ENCODE measurements at places on chromosomes 7 and 10. TPM values are rescaled to one million over a fixed set of nuclear protein-coding genes. Genes with fewer than 3 reads are reported as not detected.

FAM221A gene
- 16.6 TPM for total RNA-seq

EN2 gene
- not detected for total RNA-seq

GRCh38 chr7:131897790-131898165 lies 341.4 kb upstream of the PODXL start:
- DNase-seq: no peak

DNA sequence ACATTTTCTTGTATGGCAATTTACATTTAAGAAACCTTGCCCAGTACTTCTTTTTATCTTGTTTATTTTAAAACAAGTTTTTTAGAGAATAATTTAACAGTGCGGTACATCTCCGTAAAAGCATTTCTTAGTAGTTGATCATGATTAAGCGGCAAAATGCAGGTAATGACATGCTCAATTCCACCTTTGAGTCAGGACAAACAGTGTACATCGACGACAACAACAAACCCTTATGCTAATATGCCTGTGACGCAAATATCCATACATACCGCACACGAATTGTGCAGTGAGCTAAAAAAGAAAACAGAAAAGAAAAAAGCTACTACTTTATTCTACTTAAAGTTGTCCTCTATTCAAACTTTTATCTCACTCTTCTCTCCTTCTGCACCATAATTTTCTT lies 1.9 kb downstream of the MAGI2 start:
- no peak for DNase-seq

DNA sequence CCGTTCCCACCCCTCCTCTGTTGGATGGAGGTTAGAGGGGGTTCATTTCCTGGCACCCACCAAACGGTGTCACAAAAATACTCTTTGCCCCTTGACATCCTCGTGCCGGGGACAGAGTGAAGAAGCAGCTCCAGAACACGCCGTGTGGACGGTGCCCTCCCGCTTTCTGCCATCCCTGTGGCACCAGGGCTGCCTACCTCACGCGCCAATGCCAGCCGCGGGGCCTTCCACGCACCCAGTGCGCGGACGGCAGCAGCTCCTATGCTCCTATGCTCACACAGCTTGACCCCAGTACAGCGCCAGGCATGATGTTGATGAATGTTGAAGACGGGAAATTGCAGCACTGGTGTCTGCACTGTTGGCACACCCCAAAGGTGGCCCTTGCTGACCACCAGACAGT lies 507.2 kb upstream of the FOXK1 start:
- no peak for DNase-seq

DNA sequence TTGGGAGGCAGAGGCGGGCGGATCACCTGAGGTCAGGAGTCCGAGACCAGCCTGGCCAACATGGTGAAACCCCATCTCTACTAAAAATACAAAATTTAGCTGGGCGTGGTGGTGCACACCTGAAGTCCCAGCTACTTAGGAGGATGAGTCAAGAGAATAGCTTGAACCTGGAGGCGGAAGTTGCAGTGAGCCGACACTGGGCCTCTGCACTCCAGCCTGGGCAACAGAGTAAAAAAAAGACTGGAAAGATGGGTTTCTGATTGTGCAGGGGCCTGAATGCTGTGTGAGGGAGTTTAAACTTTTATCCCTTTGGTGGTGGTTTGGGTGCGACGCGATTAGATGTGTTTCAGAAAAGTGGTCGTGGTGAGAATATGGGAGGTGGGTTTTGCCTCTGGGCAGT lies 1.8 kb downstream of the CHST12 start:
- no peak for DNase-seq

Data from A172 (cell line).